ENCODE measurements at places on chromosomes 13 and 19.
A peak's percentile ranks its signal among the peaks of the same experiment; 100 is the strongest.

- no peak for DNase-seq
Measured at GRCh38 chr19:4559569-4559968, at the start of gene SEMA6B. TSS of gene SEMA6B (minus strand) at chr19:4559684. CDS start at chr19:4558457, 1,227 bp downstream.

DNA sequence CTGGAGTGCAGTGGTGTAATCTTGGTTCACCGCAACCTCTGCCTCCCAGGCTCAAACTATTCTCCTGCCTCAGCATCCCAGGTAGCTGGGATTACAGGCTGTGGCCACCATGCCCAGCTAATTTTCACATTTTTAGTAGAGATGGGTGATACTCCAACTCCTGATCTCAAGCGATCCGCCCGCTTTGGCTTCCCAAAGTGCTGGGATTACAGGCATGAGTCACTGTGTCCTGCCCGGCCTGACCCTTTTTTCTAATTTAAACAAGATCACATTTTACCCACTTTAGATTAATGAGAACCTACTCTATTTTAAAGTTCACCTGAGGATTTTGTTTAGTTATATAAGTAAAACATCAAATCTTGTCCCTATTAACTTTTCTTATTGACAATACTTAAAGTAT is 91.8 kb upstream of the POSTN start:
- DNase-seq, result no peak

DNA sequence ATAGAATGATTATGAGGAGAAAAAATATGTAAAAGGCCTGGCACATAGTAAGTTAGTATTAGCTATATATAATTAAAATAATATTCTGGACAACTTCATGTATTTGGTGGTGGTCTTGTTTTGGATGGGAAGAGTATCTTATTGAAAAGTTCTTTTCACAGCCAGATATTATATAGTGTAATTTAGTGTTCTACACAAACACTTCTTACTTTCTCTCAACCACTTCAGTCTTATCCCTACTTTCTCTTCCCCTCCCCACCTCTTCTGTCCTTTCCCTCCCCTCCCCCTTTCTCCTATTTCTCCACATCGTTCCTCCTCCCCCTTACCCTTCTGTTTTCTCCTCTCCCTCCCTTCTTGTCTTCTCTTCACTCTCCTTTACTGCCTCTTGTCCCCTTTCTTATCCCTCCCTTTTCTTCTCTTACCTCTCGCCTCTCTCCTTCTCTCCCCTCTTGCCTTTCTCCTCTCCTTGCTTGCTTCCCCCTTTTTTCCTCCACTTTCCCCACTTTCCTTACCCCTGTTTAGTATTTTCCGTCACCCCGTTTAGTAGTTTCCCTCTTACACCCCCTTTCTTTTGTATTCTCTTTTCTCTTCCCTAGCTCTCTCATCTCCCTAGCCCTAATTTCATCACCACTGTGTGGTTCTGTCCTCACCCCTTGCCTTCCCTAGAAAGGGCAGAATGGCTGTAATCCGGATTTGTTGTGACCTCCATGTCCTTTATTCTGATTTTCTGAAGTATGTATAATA is 107.2 kb upstream of the MLNR start:
- no peak for DNase-seq

- no peak for DNase-seq
Measured at GRCh38 chr13:20073775-20074174, 87.1 kb downstream of the GJA3 start.

DNA sequence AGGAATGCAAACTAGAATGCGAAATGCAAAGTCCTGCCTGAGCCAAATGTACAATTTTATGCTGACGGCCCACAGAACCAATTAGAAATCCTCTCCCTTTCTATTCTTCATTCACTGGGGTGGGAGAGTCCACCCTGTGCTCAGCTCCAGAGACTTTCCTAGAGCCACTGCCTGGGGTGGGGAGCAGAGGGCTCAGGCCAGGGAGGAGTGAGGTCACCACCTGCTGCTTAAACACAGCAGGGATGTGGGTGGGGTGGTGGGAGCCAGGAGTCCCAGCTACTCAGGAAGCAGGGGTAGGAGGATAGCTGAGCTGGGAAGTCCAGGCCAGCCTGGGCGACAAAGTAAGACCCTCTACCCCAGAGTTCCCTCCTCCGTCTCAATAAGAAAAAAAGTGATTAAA is 26.9 kb upstream of the ZNF83 start:
- no peak for DNase-seq

GRCh38 chr19:54063350-54064116 is at the start of gene VSTM1:
TSS of gene VSTM1 (minus strand) at chr19:54063897. CDS start at chr19:54063777, 120 bp downstream.
- no peak for DNase-seq

DNA sequence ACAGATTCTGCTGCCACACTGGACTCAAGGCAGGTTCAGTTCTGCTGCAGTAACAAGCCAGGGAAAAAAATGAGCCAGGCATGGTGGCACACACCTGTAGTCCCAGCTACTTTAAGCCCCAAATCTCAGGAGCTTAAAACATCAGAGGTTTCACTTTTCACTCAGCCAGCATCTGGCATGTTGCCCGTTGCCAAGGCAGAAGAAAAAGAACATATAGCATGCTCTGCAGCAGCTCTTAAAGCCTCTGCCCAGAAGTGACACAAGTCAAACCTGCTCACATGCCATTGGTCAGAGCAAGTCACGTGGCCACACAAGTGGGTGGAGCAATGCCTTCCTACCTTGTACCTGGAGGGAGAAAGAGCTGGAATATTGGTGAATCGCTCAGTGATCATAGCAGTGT is 14.7 kb upstream of the ADGRE5 start:
- peak; percentile 88 for DNase-seq

DNA sequence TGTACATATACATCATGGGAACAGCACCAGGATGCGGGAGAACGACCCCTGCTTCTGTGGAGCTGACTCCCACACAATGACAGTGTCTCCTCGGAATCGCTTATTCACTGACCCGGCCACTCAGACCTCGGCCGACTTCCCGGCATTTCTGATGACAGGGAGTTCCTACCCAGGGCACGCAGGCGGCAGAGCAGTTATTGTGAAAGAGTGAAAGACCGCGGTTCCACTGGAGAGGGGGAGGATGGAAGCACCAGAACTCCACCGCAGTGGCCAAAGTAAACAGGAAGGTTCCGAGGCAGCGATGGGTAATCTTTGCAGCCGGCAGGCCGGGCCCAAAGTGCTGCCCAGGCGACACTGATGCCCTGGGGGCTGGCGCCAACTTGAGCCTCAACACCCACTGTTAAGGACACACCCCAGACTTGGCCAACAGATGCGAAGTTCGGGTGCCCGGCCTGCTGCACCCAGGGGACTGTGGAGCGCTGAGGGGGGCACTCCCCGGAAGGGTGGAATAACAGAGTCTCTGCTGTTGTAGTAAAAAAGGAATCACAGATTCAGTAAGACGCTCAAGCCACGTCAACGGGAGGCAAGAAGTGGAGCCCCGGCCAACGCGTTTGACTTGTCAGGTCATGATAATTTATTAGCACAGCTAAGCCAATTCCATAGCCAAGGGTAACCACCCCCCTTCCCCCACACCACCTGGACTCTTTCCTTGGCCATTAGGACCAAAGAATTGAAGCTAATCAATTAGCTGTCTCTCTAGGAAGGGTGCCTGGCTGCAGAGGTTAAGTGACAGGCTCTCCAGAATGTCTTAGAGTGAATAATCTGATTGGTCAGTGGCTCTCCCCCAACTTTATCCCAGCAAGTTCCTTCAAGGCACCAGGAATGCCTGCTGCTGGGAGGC is 5.8 kb downstream of the MLLT1 start:
- DNase-seq, result no peak

DNA sequence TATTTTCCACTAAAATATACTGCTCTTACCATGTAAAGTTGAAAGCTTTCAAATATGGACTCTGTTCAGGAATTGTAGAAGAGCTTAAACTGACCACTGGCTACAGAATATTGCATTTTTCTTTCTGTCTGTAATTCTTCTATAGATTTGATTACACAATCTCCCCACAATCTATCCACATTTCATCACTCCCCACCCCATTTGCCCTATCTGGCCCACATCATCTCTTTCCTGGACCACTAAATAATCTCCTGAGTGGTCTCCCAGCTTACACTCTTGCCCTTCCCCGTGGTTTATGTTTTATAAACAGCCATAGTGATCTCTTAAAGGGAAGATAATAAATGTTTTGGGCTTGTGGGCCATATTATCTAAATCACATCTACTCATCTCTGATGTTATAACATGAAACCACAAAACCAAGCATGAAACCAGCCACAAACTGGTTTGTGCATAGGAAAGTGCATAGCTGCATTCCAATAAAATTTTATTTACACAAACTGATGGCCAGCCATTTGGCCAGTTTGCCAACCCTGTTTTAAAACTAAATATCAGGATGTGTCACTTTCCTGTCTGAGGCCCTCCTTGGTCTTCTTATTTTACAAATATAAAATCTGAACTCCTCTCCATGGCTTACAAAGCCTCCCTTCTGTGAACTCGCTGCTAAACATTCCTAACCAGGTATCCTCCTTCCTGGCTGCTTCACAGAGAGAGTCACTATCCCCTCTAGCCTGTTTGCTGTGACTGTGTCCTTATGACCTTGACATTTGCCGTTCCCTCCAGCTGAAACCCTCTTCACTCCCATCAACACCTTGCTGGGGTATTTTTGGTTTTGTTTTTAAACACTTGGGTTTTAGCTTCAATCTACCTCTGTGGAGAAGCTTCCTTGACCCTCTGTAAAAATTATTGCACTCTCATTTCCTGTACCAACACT is 500.9 kb downstream of the GPC6 start:
- DNase-seq, result no peak

DNA sequence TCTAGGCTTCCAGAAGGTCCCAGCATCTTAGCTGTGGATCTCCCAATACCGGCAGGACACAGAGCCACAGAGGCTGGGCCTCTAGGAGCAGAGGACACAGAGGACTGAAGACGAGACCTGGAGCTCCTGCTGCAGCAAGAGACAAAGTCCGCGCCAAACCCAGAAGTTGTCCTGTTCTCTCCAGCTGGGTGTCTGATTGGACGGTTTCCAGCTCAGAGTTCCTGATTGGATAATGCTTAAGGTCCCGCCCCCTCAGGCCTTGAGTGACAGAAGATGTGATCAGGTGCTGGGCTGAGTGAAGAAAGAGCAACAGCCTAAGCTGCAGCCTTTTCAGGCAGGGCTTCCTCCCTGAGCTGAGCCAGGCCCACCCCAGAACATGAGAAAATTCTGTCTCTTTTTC is 59.9 kb upstream of the ZNF85 start:
- no peak for DNase-seq

DNA sequence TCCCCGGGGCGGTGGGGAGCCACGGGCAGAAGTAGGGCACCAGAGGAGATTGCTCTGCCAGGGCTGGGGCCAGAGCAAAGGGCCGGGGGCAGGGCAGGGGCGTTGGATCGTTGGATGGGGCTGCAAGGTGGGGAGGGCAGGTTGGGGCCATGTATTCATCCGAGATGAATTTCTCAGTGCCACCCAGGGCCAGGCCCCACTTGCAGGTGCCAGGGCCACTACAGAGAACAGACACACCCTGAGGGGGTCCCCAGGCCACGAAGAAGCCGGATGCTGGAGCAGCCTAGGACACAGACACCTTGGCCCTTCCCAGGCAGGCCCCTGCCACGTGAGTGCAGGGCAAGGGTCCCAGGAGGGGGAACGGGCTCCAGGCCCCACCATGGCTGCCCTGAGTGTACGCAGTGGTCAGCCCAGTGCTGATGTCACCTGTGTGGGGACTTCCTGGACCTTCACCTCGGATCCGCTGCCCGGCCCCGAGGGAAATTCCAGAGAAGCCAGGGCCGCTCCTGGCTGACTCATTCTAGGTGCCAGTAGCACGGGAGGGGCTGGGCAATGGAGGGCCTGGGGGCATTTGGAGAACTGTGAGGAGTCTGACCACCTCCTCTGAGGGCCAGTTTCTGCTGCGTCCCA is 9.6 kb upstream of the SBNO2 start:
- DNase-seq, result no peak

- peak; percentile 26 for DNase-seq
Measured at GRCh38 chr19:46515879-46516350, 20.2 kb upstream of the PNMA8B start.
